ENCODE measurements at places on chromosomes 16 and 17.
A peak's percentile ranks its signal among the peaks of the same experiment; 100 is the strongest.

DNA sequence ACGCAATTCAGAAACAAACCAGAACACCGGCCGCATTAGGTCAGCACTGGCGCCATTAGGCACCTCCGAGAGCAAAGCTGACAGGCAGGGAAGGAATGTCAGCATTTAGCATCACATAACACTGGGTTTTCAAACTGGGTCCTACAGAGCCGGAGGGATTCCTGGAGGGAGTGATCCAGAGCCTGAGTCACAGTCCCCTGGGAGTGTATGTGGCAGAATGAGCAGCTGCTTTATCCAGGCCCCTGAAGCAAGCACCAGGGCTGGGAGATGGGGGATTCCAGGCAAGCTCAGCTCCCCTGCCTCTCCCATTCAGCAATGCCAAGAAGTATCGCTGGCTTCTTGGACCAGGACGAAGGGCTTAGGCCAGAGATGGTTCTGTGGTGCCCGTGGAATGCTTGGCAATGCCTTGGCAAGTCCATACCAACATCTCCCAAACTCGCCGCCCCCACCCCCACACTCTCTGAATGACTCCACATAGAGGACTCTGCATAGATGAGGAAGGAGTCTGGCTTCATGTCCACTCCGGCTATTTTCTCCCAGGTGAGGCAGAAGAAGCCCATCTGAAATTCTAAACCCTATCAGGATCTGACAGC is 20.4 kb downstream of the GAS7 start:
- no peak for DNase-seq

DNA sequence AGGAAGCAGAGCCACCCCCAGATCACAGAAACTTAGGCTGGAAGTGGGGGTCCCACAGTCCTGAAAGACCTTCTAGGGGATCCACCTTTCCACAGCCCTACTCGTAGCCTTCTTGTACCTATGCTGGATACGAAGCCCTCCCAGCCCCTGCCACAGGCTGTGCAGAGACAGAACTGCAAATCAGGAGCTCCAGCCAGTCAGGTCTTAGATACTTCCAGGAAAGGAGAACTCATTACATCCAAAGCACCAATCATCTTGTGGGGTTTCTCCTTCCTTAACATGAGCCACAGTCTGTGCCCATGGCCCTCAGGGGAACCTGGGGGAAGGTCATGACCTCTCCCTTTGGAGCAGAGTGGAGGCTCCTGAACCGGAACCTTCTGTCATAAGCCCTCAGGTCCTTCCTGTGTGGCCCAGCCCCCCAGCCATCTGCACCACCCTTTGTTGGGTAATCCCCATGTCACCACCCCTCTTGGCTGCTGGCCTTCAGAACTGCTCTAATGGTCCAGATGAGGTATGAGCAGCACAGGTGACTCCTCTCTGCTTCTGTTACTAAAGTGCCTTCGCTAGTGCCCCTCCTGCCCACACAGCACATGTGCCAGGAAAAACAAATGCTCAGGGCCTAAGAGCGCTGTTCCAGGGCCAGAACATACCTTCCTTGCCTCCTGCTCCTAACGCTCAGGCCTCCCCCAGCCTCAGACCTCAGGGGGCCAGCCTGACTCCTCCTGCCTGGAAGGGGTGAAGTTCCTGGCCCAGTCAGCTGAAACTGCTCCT is 14.6 kb downstream of the SRCIN1 start:
- DNase-seq: no peak

DNA sequence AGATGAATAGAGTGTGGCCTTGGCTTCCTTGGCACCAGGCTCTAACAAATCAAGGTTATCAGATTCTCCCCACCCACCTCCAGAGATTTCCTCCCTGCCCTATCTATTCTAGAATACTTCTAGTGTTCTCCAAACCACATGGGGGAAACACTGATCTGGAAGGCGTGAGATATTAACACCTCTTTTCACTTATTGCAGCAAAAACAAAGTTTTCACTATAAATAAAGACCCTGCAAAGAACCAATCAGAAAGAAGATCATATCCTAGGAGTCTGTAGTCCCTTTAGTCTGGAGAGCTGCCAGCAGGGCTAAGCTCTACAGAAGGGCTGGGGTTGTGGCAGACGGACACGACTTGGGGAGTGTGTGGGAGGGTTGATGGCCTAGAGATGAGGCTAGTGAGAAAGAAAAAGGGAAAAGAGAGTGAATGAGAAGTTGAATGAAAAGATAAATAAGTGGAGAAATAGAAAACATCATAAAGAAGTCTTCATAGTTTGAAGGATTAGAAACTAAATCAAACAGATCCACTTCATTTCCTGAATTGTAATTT is 8.6 kb upstream of the SKAP1 start:
- DNase-seq: no peak

DNA sequence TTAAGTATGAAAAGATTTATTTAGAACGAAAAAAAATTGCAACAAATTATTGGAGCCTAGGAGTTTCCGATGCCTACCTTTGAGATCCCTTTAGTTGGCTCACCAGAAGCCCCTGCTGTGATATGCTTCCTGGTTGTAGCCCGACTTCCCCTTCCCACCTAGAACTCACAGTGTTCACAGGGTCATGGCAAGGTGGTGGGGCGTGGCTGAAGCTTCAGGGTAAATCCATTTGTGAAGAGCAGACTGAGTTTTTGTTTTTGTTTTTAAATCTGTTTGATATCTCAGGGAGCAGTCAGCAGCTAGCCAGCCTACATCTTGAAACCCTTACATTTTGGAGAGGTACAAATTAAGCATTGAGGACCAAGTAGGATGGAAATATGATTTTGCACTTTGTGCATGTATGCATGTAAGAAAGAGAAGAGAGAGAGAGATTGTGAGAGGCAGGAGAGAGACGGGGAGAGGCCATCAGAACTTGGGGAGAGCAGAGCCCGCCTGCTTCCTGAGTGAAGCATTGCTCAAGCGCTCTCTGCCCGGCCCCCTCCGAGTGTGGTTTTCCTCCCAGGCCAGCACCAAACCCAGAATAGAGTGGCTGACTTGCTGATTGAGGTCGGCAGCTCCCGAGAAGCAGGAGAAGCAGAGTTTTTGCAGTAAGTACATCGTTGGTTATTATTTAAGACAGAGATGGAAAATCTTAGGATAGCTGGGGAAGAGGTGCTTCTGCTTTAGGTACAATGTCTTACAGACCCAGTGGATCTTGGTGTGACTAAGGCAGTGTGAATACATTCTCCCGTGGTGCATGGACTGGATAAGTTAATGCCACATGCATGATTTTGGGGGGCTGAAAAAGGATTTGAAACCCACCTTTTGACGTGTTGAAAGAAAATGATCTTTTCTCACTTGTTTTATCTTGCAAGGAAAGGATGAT is 64.2 kb downstream of the SPECC1 start:
- no peak for DNase-seq

- peak; percentile 28 for DNase-seq
Measured at GRCh38 chr17:82497483-82498405, 21.8 kb upstream of the FOXK2 start.

GRCh38 chr16:68993456-68993855 is 112.0 kb upstream of the HAS3 start:
- no peak for DNase-seq

- DNase-seq: no peak
Measured at GRCh38 chr16:73427164-73427563, 379.2 kb upstream of the ZFHX3 start.

DNA sequence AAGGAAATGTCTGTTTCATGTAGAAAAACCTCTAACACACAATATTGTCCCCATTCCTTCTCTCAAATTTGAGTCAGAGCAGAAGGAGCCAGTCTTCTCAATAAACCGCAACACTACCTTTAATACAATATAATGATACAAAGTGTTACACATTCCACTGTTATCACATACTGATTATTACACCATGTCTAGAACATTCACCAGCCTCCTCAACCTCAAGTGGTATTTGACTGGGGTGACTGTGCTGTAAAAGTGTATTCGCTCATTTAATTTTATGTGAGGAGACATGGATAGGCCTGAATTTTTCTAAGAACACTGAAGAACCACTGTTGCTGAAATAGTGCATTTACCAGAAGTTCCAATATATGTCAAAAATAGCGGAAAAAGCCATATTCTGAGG is 10.3 kb downstream of the CDYL2 start:
- no peak for DNase-seq

- no peak for DNase-seq
Measured at GRCh38 chr16:49095539-49095938, 186.1 kb downstream of the CBLN1 start.

DNA sequence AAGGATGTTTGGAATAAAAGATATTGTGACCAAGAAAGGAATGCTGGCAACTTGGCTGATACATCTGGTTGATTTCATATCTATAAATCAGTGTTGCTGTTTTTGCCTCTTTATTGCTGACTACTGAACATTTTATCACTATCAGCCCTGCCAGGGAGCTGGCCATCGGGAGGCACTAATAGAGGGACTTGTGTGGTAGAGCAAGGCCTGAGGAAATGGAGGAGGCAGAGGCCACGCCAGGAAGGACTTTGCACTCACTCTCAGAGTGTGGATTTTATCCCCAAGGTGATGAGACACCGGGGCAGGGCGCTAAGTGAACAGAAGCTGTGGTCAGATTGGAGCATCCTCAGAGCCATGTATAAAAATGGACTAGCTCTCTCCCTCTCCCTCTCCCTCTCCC is 9.3 kb upstream of the CYB561 start:
- no peak for DNase-seq

DNA sequence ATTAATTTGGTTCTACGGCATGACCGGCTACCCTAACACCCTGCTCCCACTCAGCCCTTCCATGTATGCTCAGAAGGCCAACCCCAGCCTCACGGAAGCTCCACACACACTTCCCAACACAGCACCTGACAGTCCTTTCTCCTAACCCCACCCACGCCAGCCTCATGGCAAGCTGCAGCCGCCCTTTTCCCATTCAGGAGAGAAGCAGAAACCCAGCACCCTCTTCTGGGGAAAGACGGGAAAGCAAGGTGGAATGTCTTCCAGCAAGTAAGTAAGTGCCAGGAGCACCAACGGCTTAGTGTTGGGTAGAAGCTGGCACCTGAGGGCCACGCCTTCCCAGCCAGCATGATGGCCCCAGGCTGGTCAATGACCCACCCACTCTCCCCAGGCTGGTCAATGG is 32.1 kb downstream of the ABR start:
- DNase-seq: no peak

DNA sequence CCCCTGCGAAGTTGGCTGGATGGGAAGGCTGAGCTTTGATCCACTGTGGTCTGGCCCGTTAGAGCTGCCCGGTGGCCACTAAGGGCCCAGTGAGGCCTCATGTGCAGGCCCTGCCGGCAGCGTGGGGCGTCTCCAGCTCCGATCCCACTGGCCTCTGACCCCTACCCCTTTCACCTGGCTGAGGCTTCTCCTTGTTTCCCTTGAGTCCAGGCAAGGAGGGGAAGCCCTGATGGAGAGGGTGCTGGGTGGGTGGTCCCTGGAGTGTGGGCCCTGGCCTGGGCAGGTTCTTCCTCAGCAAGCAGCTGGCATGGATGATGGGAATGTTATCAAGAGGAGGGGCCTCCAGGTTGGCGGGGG is 356.8 kb downstream of the SEC14L1 start:
- DNase-seq: no peak

- DNase-seq: no peak
Measured at GRCh38 chr16:25013751-25014499, 1.2 kb downstream of the ARHGAP17 start.

DNA sequence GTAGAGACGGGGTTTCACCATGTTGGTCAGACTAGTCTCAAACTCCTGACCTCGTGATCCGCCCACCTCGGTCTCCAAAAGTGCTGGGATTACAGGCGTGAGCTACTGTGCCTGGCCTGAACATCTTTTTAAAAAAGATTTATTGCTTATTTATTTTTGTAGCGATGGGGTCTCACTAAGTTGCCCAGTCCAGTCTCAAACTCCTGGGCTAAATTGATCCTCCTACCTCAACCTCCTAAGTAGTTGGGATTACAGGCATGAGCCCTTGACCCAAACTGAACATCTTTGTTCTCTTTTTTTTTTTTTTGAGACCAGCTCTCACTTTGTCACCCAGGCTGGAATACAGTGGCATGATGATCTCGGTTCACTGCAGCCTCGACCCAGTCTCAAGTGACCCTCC is 27.5 kb downstream of the DDX19A start:
- DNase-seq: no peak

- peak; percentile 62 for DNase-seq
Measured at GRCh38 chr17:79045842-79046196, 21.9 kb downstream of the C1QTNF1 start.

DNA sequence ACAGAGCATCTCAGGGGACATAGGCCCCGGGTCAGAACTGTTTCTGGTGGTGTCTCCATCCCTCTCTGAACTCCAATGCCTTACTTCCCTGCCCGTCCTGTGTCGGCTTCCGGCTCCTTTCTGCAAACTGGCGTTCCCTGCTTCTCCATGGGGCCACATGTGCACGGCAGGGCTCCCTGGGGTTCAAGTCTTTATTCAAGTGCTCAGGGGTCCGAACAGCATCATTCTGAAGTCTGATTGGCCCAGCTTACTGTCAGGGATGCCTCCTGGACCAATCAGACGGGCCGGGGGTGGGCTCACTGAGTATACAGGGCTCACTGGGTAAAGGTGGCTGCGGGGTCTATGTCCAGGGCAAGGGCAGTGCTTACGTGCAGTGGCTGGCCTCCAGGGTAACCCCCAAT is 17.1 kb downstream of the C16orf82 start:
- no peak for DNase-seq

GRCh38 chr17:30238387-30239088 is 3.0 kb upstream of the SLC6A4 start:
- no peak for DNase-seq

GRCh38 chr16:441447-441846 is 16.0 kb downstream of the RAB11FIP3 start:
- no peak for DNase-seq

DNA sequence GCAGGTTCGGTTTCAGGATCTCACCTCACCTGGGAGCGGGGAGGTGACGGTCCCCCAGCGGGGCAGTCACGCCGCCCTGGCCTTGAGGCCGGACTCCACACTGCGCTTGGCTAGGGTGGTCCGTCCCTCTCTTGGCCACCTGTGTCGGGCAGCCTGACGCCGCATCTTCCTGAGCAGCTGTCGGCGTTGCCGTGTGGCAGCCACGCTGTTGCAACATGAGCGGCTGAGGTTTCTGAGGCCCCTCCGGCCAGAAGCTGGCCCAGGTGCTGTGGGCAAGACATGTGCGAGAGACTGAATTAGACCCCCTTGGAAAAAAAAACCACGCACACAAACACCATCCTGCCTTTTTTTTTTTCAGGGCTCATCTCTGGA is 49.2 kb downstream of the IRF8 start:
- DNase-seq: no peak

GRCh38 chr17:77381185-77381700 is 240.5 kb downstream of the SEC14L1 start:
- DNase-seq: no peak

DNA sequence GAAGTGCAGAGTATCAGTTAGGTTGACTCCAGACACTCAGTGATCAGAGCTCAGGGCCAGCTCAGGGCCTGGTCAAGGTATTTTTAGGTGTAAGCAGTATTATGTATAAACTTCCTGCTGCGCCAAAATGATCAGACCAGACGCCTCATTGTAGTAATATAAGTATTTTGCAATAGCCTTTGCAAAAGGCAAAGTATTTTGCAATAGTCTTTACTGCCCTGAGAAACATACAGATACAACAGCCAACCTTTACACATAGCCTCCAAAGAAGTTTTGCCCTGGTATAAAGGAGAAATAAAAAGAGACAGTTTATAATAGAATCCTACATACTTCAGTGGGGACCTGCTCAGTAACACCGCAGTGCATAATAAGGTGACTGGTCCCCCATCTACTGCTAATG is 333.0 kb upstream of the EEF2KMT start:
- DNase-seq: no peak
